ENCODE measurements at places on chromosomes 12 and 14.

GRCh38 chr12:5258498-5258897, 173.4 kb upstream of the NTF3 start:
- DNase-seq: no peak

GRCh38 chr12:100799770-100800169, 5.2 kb downstream of the ANO4 start:
- no peak for DNase-seq

- peak; percentile 14 for DNase-seq
These were observed 41.4 kb upstream of the MANSC4 start for GRCh38 chr12:27821259-27821973.

- no peak for DNase-seq
These were observed 269.4 kb downstream of the RGS6 start for GRCh38 chr14:72201645-72202044.

DNA sequence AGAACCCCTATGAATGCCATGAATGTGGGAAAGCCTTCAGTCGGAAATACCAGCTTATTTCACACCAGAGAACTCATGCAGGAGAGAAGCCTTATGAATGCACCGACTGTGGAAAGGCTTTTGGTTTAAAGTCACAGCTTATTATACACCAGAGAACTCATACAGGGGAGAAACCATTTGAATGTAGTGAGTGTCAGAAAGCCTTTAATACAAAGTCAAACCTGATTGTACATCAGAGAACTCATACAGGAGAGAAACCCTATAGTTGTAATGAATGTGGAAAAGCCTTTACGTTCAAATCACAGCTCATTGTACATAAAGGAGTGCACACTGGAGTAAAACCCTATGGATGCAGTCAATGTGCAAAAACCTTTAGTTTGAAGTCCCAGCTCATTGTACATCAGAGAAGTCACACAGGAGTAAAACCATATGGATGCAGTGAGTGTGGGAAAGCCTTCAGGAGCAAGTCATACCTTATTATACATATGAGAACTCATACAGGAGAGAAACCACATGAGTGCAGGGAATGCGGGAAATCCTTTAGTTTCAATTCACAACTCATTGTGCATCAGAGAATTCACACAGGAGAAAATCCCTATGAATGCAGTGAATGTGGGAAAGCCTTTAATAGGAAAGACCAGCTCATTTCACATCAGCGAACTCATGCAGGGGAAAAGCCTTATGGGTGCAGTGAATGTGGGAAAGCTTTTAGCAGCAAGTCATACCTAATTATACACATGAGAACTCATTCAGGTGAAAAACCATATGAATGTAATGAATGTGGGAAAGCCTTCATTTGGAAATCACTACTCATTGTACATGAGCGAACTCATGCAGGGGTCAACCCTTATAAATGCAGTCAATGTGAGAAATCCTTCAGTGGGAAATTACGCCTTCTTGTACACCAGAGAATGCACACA, 22.3 kb downstream of the ZNF268 start:
- no peak for DNase-seq

- no peak for DNase-seq
These were observed 42.9 kb upstream of the NT5DC3 start for GRCh38 chr12:103883908-103884307.

- DNase-seq: no peak
These were observed 4.5 kb upstream of the ABHD4 start for GRCh38 chr14:22593601-22594000.

DNA sequence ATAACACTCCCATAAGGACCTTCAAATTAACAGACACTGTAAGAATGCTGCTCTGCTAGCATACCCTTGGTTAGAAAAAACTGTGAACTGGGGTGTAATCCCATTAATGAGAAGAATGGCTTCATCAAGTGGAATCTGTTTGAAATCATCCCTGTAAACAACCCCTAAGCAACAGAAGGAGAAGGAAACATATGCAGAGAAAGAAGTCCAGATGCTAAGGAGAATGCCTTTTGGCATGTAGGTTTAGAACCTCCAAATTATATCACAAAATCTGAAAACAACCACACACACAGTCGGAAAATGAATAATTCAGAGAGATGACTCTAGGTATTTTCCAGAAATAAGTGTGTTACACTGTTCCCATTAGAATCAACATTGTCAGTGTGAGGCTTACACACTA, 140.2 kb downstream of the NUAK1 start:
- no peak for DNase-seq

DNA sequence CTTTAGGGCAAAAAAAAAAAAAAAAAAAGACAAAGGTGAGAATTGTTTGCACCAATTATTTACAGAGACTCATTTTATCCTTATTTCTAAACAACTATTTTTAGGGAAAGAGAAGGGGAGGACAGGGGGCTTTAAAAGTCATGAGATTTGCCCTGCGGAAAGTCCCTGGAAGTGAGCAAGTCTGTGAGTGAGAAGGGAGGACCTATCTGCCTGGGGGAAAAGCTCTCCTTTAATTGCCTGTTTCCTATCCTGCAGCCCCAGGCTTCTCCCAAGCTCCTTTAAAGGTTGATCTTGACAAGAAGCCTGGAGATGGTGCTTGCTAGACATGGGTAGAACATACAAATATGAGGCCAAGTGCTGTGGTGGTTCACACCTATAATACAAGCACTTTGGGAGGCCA, 8.3 kb upstream of the CHST11 start:
- no peak for DNase-seq

- no peak for DNase-seq
These were observed 313.5 kb downstream of the ALG10 start for GRCh38 chr12:34335819-34336262.

DNA sequence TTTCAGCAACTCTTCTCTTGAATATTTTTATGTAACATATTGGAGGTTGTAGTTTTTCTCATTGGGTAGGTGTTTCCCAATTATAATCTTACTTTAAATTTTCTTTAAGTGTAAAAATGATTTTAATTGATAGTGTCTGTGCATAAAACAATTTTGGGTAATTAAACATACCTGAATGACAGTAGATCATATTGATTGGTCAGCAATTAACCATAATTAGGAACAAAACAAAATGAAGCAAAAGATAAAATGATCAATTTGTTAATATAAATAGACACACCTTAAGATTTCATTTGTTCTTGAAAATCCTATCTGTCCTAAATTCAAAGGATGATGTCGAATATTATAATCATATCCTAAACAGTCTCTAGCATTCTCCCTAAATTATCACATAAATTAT, 468.3 kb downstream of the PDZRN4 start:
- no peak for DNase-seq

GRCh38 chr14:91059576-91060350, 678 bp downstream of the RPS6KA5 start:
- peak; percentile 62 for DNase-seq

DNA sequence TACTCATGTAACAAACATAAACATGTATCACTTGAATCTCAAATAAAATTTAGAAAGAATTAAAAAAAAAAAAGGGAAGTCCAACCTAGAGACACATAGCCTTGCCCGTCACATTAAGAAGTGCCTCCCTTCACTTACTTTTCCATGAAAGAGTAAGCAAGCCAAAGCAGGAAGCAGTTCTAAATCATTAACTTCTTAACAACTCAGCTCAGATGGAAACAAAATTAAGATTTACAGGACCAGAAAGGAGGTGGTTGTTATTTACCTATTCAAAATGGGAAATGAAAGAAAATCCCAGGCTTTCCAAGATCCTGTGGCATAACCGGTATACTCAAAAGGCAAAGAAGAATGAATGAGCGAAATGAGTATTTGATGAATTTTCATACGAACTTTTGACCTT, 258.6 kb upstream of the DCN start:
- DNase-seq: no peak

DNA sequence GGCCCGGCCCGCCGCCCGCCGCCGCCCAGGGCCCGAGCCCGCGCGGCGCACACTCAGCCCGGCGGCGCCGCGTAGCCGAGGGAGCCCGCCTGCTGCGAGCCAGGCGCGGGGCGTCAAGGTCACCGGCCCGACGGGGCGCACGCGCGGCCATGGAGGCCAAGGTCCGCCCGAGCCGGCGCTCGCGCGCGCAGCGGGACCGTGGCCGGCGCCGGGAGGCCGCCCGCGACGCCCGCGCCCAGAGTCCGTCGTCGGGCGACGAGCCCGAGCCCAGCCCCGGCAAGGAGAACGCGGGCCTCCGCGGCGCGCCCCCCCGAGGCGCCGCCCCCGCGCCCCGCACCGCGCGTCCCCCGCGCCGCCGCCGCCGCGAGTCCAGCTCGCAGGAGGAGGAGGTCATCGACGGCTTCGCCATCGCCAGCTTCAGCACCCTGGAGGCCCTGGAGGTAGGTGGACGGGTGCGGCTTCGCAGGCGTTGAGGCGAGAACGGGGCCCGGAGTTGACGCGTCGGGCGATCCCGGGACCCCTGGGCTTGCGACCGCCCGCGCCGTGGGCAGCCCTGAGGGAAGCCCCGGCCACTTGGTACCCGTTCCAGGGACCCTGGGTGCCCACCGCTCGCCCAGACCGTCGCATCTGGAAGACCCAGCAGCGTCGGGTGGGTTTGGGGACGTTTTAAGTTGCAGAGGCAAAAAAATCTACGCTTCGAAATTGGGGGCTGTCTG, 629 bp downstream of the FBRSL1 start:
- DNase-seq: no peak

GRCh38 chr14:56905282-56905681, 95.0 kb upstream of the OTX2 start:
- DNase-seq: no peak

Data from activated gamma-delta T cell treated with Interleukin-2 at 50 U/mL for 16 hours (primary cell).